ENCODE measurements at places on chromosomes 5 and 9. TPM values are rescaled to one million over a fixed set of nuclear protein-coding genes. Genes with fewer than 3 reads are reported as not detected.

DNA sequence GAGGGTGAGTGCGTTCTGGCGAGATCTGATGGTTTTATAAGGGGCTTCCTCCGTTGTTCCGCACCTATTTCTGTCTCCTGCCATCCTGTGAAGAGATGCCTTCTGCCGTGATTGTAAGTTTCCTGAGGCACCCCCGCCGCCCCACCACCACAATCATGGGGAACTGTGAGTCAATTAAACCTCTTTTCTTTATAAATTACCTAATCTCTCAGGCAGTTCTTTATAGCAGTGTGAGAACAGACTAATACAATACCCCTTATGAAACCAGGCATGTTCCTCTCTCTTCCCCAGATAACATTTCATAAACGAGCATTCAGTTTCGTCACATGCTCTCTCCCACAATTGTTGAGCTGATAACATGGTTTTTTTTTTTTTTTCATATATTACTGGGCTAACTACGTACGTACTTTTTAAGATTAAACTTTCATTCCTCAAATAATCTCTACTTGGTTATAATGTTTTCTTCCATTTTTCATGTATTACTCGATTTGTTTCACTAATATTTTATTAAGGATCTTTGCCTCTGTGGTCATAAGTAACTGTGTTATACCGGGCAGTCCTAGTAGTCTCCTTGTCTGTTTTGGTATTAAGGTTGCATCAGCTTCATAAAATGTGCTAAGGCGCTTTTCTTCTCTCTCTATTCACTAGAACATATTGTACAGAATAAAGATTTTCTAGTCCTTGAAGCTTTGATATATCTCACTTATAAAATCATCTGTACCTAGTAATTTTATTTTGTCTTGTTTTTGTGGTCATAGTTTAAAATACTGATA, 64.9 kb upstream of the MVB12B start:
- H3K4me1 ChIP-seq = no peaks in the 10 kb centered on the region
- H3K27ac ChIP-seq = no peak overlapping the region
- H3K36me3 ChIP-seq = no peaks in the 10 kb centered on the region
- no peak overlapping the region for H3K4me3 ChIP-seq
- H3K27me3 ChIP-seq = no peaks in the 10 kb centered on the region
- DNase-seq = no peak

Gene SCGB3A2
- not detected for total RNA-seq

DNA sequence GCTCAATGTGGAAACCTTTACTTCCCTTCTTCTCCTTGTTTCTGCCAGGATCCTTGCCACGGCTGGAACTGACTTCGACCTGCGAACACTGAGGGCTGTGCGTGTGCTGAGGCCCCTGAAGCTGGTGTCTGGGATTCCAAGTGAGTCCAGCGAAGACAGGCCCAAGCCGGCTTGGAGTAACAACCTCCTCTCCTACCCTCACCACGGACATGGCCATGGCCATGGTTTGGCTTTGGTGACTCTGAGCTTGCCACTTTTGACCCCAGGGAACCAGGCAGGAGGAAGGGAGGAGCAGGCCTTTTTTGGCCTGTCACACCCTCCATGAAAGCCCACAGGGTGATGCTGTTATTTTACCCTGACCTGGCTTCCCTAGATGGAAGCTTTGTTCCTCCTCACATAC, 35.5 kb downstream of the CACNA1B start:
- H3K27ac ChIP-seq = no peak overlapping the region
- H3K4me3 ChIP-seq = no peak overlapping the region
- no peaks in the 10 kb centered on the region for H3K4me1 ChIP-seq
- no peak for DNase-seq

- no peaks in the 10 kb centered on the region for H3K4me1 ChIP-seq
- no peak for DNase-seq
- no peaks in the 10 kb centered on the region for H3K27me3 ChIP-seq
- no peak overlapping the region for H3K4me3 ChIP-seq
- H3K36me3 ChIP-seq = no peaks in the 10 kb centered on the region
Observed at GRCh38 chr5:98307811-98308210, 465.7 kb upstream of the RGMB start.

Gene SHOC1
- 1.0 TPM for total RNA-seq

GRCh38 chr5:68332080-68332451, 116.5 kb downstream of the PIK3R1 start:
- H3K36me3 ChIP-seq = no peaks in the 10 kb centered on the region
- no peak overlapping the region for H3K27ac ChIP-seq
- DNase-seq = no peak
- no peak overlapping the region for H3K4me3 ChIP-seq

Gene SNCAIP
- 67.4 TPM for total RNA-seq

- no peaks in the 10 kb centered on the region for H3K27me3 ChIP-seq
- no peaks in the 10 kb centered on the region for H3K4me1 ChIP-seq
- H3K4me3 ChIP-seq = no peak overlapping the region
- no peak for DNase-seq
Observed at GRCh38 chr9:93154293-93154903, 20.3 kb upstream of the NINJ1 start.

Gene PIP5KL1
- 0.48 TPM for total RNA-seq

- no peak overlapping the region for H3K27ac ChIP-seq
- DNase-seq = no peak
- H3K4me3 ChIP-seq = no peak overlapping the region
- H3K27me3 ChIP-seq = no peaks in the 10 kb centered on the region
- H3K36me3 ChIP-seq = no peaks in the 10 kb centered on the region
- H3K4me1 ChIP-seq = no peaks in the 10 kb centered on the region
Observed at GRCh38 chr9:115035841-115036612, 81.9 kb downstream of the TNC start.

Gene CATSPER3
- 0.51 TPM for total RNA-seq

Gene GALNT12
- total RNA-seq = 2.1 TPM
